ENCODE measurements at places on chromosomes 13 and 19.

GRCh38 chr19:10603084-10603872, 16.2 kb upstream of the AP1M2 start:
- peak; percentile 89 for DNase-seq

- no peak for DNase-seq
Observed at GRCh38 chr13:50513300-50513877, 330.1 kb downstream of the DLEU7 start.

GRCh38 chr19:34838248-34838647, 65.2 kb upstream of the ZNF599 start:
- no peak for DNase-seq

- no peak for DNase-seq
Observed at GRCh38 chr19:11405846-11406643, 13.1 kb downstream of the RGL3 start.

GRCh38 chr13:26656919-26657318, 99.4 kb downstream of the WASF3 start:
- no peak for DNase-seq

- DNase-seq, result no peak
Observed at GRCh38 chr19:32330213-32330857, 15.1 kb upstream of the ZNF507 start.

DNA sequence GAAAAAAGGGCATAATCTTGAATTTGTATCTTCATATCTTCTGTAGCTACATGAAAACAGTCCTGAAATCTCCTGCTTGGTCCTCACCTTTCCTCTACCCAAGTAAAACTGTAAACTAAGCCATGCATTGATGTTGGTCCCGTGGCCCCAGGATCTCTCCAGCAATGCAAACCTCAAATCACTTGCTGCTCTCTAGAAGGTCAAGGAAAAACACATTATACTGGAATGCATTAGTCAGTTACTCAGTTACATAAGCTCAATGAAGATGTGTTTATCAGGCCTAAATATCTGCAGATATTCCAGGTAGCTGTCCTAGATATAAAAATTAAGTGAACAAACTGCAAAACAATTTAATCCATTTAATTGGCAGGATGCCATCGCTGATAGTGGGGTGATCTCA, 261.8 kb downstream of the ABCC4 start:
- DNase-seq, result no peak

DNA sequence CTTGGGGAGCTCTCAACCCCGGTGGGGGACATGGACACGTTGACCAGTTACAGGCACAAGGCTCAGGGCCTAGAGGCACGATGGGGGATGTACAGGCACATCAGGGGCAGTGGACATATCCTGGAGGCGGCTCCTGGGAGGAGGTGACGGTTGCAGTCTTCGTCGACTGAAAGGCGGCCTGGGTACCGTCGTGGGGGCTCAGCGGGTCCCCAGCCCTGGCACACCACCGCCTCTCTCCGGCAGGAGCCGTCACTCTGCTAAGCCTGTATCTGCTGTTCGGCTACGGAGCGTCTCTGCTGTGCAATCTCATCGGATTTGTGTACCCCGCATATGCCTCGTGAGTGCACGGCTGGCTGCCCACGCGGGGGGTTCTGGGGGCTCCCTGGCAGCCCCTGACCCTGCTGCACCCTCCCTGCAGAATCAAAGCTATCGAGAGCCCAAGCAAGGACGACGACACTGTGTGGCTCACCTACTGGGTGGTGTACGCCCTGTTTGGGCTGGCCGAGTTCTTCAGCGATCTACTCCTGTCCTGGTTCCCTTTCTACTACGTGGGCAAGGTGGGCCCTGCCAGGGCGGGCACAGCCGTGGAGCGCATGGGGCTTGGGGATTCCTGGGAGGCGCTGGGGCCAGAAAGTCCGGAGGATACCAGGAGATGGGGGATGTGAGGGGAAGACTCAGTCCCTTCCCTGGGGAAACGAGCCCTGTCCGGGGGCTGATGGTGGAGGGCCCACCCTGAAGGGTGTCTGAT, 4.2 kb downstream of the REEP6 start:
- DNase-seq, result no peak

DNA sequence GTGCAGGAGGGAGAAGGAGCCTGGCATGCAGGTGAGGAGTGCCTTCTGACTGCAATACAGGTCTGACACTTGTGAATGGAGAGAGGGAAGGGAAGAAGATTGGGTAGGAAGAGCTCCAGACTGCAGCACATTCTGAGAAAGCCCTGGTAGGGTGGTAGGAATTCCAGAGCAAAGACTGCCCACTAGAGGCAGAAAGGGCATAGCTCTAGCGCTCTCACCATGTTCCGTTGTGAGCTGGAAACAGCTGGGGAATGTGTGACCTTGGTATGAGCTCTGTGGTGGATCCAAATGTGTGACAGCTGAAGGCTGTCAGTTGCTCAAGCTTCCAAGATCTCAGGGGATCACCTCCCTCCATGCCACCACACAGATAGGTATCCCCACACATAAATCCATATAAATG, 2.9 kb upstream of the MTUS2 start:
- DNase-seq, result no peak

DNA sequence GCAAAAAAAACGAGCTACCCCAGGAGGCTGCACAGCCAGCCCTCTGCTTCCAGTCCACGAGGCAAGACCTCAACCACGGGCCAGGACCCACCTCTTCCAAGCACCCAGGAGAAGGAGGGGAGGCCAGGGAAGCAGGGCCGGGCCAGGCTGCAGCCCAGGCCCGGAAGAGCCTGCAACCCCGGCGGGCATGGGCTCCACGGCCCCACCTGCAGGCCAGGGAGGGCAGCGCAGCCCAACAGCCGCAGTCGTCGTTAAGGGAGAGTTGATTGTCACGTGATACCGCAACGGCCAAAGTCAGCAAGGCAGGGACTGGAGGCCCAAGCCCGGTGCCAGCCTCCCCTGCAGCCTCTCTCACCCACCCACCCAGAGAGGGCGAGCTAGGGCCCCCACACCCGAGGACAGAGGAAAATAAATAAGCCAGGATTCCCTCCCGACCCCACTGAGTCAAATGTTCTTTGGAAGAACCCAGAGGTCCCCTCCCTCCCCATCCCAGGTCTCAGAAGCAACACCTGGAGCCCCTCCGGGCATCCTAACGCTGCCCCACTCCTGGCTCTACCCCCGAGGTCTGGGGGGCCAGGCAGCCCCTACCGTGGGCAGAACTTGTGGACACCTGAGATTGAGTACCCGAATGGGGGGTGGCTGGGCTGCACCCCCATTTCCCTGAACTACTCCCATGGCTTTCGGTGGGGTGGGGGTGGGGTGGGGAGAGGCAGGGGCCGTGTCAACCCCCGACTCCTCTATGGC, 5.2 kb upstream of the REXO1 start:
- DNase-seq, result peak; percentile 79

- DNase-seq, result no peak
Observed at GRCh38 chr13:33249066-33249465, 36.5 kb downstream of the STARD13 start.

GRCh38 chr13:86918682-86919081, 752.5 kb upstream of the SLITRK5 start:
- DNase-seq, result no peak

DNA sequence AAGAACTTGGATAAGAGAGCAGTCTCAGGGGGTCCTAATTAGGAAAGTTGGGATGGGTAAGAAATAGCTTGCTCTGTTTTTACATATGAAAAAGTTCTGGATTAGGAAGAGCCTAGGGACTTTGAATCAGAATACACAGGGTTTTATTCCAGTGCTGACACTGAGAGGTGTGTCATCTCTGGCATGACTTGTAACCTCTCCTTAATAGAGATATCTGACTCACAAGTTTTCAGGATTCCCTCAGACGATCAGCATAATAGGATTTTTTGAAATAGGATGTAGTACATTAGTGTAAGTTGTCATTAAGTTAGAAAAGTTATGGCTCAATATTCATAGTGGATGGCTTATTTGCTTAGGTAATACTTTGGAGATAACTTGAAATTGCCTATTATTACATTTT, 555.2 kb upstream of the MIR17HG start:
- DNase-seq, result no peak

DNA sequence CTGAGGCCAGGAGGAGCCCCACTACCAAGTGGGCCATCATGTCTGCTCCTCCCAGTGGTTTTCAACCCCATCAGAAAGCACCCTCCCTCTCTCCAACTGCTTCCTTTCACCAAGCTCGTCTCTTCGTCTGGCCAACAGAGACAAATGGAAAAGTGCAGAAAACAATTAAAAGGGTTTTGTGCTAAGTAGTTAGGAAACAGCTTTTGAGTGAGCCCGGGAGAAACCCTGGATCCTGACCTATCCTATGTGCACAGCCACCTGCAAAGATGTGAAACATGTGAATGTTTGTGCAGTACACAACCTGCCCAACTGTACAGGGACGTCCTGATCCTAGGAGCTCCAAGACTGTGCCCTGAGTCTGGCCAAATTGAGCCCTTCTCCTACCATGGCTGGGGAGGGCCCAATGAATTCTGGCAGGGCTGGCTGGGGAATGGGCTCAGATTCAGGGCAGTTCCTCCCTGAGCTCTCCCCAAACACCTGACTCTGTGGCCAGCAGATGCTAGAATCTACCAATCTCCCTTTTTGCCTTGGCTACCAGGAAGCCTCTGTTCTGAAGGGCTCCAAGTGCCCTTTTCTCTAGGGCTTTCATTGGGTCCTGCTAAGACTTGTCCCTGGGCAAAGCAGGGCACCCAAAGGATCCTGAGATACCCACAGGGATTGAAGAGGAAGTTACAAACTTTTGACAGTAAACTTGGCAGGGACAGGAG, 7.9 kb downstream of the TLE5 start:
- no peak for DNase-seq

- no peak for DNase-seq
Observed at GRCh38 chr19:13869281-13869680, 7.7 kb upstream of the NANOS3 start.

DNA sequence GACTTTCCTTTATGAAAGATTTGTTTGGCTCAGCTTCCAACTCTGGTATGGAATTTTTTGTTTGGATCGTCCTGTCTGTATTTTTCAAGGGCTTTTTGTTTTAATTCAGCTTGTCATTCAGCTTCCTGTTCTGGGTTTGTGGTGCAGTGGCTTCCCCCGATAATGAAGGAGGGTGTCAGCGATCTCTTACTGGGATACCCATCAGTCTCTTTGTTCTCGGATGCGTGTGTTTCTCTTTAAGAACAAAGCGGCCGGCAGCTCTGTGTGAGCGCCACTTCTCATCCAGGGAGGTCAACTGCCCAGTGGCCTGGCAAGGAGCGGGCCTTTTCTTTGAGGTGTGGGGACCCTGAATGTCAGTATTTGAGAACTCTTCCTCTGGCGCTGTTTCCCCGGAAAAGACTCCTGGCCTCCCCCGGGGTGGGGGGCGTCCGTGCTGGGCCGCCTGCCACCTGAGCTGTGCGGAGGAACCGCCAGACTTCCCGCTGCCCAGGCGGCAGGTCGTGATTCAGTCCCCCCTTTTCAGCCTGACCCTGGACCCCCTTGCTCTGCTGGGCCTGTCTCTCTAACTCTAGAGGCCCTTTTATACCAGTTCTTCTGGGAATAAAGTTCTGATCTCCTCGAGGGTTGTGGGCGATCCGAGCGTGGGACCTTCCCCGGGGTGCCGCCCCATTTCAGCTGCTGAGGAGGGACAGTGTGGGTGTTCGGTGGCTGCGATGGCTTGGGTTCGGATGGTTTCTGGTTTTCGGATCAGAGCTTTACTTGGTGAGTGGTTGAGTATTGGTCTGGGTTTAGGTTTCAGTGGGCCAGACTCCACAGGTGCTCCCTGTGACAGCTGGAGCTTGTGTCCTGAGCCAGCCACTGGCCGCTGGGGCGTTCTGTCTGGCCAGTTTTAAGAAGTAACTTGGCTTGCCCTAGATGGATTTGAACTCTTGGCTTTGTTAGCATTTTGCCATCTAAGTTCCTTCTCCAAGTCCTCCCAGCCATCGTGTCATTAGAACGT, 3.4 kb downstream of the SF3A2 start:
- DNase-seq, result peak; percentile 57

GRCh38 chr19:15871570-15871969, 26.3 kb downstream of the CYP4F2 start:
- DNase-seq, result no peak

DNA sequence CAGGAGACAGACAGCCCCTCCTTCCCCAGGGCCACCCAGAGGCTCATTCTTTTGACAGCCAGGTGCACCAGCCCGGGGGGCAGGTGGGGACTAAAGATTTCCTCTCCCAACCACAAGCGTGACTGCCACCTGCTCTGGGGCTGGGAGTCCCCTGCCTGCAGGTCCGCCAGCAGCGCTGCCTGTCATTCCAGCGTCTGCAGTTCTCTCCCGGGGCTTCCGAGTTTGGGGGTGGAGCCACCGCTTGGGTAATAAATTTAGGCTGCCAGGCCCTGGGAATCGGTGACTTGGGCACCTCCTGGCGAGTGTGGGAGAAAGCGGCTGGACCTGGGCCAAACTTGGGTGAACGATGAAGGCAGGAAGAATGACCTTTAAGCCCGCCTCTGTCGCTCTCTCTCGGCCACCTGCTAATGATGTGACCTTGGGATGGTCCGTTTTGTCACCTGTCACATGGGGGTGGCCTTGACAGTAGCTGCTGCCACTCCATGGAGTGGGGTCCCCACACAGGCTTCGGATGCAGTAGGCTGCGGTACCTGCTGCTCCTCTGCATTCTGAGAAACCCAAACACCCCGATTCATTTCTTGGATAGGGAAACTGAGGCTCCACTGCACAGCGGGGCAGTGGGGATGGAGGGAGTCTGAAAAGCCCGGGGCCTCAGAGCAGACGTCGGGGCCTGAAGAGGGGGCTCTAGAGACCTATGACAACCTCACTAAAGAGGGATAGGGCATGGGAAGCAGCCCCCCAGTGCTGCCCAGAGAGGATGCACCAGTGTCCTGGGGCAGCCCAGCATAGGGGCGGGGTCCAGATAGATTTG, 12.8 kb downstream of the FUT6 start:
- no peak for DNase-seq

DNA sequence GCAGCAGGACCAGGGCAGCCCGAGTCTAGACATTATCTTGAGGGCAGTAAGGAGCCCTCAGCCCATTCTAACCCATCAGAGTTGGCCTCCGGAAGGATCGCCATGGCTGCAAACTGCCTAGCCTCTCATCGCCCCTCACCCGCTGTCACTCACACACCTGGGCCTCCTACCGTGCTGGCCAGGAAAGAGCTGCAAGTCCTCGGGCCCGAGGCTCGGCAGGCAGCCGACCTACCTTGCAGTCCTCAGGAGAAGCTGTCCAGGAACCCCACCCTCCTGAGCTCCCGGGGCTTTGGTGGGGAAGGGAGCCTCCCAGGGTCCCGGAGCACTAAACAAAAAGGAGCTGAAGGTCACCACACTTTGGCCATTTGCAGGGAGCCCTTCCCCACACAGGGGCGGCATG, 46.8 kb downstream of the CCNE1 start:
- DNase-seq, result no peak

DNA sequence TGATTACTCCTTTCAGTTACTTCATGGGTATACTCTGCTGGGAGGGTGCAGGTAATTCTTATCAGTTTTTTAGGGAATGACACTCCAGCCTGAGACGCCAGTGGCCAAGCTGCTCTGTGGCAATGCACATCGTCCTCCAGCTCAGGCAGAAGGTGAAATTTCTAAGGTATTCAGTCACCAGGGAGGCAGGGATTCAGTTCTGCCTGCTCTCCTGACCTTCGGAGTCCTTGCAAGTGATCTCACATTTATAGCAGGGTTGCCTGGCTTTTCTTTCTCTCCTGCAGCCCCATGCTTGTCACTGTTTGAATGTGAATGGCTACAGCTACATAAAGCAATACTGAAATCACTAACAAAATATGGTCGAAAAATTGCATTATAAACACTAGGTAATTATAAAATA, 1447.5 kb downstream of the EFNB2 start:
- no peak for DNase-seq
